ENCODE measurements at places on chromosomes 5 and 9.

GRCh38 chr5:133870661-133871060 lies 97.8 kb downstream of the C5orf15 start:
- no peak for DNase-seq

DNA sequence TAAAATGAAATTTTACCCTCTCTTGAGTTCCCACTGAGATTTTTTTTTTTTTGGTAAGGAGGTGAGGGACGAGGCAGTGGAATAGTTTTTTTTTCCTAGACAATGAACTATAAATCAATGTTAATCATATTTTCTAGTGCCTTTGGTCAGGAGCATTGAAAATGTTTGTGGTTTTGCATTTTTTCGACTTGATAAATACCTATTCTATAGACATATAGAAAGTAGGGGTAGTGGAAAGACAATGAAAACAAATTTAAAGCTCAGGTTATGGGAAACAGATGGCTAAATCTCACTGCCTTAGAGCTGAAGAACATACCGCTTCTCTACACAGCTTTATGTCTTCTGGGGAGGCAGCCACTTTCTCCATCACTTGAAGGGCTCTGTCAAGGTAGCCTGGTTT lies 94.3 kb downstream of the MRPS27 start:
- no peak for DNase-seq

- DNase-seq: no peak
Observed at GRCh38 chr5:4540375-4541173, 599.6 kb upstream of the ADAMTS16 start.

DNA sequence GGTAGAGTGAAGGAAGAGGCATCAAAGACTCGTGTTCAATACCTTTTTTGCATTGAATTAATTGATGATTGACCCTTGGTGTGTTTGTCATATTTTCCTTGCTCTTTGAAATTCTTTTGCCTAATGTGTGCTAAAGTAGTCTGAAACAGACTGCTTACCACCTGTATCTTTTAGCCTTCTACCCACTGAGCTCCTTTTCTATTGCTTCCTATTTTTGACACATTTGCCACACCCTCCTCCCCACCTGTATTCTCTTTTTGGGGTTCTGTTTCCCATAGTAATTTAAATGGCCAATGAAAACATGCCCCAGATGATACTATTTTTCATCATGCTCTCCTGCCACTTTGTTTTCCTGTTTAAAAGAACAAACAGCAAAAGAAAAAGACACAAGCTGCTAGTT lies 78.5 kb downstream of the ZCCHC7 start:
- DNase-seq: no peak

DNA sequence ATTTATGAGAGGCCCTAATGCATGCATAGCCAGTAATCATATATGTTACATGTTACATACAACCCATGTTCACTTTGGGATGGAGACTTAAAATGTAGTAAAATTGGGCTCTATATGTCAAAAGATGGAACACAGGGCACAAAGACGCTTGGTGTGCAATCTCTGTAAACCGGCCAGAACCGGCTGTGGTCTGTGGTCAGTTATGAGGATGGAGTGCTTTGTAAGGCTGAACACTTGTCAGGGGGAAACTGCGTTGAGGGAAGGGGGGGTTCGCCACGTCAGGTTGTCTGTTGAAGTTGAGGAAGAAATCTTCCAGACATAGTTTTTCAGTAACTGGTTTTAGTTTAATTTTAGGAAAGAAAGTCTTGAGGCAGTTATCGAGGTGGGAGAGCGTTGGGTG lies 2.7 kb upstream of the CKMT2 start:
- no peak for DNase-seq

GRCh38 chr5:170296036-170296934 lies 1.3 kb downstream of the LCP2 start:
- DNase-seq: no peak

- no peak for DNase-seq
Observed at GRCh38 chr9:31808766-31809165, 575.7 kb upstream of the ACO1 start.

- no peak for DNase-seq
Observed at GRCh38 chr9:121404906-121405305, 34.9 kb upstream of the STOM start.

DNA sequence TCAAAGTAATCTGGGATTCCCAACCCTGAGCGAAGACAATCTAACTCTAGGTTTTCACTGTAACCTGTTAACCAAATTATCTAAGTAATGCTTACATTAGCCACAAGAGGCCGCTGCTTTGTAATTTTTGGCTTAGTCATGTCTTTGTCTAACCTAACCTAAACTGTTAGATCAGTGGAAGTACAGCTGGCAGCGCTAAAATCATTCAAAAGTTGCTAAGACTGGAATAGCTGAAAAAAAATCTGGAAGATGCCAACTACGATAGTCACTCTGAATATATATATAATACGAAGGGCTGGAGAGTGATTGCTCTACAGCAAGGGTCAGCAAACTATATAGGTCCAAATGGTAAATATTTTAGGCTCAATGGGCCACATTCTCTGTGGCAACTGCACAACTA lies 60.2 kb downstream of the FBXO38 start:
- peak; percentile 67 for DNase-seq

- no peak for DNase-seq
Observed at GRCh38 chr9:68744426-68744825, 39.4 kb downstream of the PIP5K1B start.

DNA sequence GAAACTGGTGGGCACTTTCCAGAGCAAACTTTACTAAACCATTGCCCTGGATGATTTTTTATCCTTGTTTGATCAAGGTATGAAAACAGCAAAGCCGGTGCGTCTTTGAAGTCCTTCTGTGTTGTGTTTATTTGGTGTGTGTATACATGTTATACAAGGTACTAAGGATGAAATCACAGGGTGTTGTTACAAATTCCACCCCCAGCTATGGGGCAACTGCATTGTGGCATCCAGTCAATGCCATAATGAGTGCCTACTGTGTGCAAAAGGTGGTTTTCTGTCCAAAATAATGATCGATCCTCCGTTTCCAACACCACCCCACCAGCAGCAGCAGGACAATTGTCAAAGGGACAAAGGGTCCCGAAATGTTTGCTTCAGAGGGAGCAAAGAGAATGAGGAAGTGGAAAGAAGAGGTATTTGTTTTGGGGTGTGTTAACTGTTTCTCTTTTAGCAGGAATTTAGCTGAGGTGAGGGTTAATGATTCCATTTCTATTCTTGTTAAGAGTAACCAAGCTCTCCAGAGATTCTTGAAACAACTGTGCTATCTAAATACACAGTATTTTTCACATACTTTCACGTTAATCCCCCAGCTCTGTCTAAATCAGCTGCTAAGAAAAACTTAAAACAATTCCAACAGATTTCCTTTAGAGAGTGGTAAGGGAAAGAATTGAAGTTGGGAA lies 568.7 kb upstream of the KLF4 start:
- no peak for DNase-seq
